Activated naive CD4-positive, alpha-beta T cell treated with anti-CD3 and anti-CD28 coated beads, Interleukin-2, amount 10 ng/mL, durations not matched to agents 7 days and 5 days (primary cell): ENCODE measurements at places on chromosomes 16 and 17.
A peak's percentile ranks its signal among the peaks of the same experiment; 100 is the strongest.

GRCh38 chr16:31008551-31008950 lies 1.9 kb downstream of the STX1B start:
- DNase-seq = no peak

DNA sequence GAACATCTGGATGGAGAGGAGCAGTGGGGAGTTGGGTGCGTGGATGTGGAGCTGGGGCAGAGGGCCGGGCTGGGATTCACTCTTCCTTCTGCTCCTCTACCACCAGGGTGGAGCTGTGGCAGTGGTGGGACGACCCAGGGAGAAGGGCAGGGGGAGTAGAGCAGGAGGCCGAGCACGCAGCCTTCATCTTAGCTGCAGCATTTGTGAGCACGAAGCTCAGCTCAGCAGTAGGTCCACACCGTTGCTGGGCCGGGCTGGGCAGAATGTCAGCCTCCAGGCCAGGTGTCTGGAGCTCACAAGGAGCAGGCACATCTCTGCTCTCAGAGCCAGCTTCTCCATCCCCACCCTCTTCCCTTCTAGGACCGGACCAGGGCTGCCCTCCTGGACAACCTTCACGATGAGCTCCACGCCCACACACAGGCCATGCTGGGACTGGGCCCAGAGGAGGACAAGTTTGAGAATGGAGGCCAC lies 55.7 kb downstream of the OR1D5 start:
- DNase-seq = no peak

DNA sequence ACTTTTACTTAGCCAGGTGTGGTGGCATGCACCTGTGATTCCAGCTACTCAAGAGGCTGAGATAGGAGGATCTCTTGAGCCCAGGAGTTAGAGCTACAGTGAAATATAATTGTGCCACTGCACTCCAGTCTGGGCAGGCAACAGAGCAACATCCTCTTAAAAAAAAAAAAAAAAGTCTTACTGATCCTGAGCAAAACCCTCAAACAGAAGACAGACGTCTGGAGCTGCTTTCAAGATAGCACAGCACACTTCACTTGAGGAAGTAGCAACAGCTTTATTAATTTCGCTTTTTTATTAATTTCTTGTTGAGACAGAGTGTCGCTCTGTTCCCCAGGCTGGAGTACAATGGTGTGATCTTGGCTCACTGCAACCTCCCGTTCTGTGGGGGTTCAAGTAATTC lies 10.2 kb upstream of the GGA2 start:
- DNase-seq = no peak

DNA sequence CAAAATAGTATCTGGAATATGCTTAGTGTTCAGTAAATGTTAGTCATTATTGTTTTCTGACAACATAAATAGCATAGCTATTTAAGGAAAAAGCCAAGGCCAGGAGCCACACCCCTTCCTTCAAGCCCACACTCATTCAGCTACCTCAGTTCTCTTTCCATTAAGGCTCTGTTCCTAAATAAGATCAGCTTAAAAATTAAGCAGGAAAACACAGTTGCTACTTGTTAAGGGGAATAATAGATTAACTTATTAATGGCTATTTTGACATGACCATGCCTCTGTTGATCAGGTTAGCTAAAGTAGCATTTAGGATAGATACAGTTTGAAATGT lies 158.1 kb downstream of the CHD9 start:
- no peak for DNase-seq

DNA sequence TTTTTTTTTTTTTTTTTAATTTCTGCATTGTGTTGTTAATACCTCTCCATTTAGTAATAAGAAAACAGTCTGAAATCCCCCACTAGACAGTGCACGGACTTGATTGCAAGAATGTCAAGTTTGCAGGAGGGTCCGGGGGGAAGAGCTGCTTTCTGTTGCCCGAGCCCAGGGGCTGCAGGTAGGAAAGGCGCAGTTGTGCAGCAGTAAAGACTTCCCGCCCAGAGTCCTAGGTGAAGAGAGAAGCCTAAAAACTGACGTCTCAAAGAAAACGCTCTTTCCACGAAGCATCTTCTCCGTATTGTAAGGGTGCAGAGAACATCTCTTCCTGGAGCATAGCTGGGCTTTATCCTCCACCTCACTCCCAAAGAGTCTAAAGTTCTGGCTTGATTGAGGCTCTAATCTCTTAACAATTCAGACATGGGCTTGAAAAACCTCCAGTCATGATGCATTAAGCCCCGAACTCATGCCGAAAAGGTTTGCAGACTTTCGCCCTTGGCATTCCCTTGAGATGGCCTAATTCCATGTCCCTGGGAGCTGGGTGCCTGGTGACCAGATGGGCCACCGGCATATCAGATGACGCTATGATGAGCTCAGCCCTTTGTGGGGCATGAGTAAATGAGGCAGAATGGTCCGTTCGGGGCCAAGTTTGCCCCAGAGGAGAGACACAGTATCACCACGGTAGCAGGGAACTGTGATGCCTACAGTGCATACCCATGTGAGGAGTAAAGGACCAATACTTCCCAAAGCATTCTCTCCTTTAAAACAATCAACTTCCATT lies 436.2 kb upstream of the ZFHX3 start:
- no peak for DNase-seq

DNA sequence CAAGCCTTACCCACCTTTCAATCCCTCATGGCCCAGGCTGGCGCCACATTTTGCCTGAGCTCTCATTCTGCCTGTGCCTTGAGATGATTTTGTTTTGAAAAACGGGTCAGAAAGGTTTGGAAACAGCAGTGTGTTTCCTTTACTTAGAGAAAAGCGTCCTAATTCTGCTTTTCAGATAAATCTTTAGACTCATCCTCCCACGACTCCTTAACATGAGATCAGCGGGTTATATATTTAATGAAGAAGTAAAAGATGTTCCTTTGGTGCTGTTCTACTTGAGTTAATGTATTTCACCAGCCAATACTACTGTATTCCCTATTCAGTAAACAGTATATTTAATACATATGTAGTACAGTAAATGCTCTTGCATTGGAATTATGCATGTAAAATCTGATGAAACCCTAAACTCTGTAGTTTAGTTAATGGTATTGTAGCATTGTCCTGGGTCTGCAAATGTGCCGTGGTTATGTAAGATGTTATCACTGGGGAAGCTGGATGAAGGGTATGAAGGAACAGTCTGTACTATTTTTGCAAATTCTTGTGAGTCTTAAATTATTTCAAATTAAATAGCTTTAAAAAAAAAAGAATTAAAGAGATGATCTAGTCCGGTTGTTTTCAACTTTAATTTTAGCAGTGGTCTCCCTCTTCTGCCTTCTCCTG lies 199.4 kb upstream of the CACNG5 start:
- DNase-seq = no peak

DNA sequence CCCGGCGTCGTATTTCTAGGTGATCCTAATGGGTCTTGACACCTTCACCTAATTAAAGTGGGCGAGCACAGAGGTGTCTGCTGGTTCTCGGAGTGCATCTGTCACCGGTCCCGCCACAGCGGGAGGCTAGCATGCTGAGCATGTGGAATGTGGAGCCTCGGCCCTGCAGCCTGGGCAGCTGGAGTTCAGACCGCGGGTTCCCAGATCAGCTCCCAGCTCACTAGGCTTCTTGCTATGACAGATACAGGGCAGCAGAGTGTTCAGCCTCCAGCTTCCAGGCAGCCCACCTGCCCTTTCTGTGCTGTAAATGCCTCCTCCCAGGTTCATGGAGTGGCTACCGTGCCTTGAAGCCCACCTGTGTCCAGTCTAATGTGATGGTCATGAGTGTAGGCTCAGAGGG lies 166.7 kb downstream of the CPPED1 start:
- no peak for DNase-seq

DNA sequence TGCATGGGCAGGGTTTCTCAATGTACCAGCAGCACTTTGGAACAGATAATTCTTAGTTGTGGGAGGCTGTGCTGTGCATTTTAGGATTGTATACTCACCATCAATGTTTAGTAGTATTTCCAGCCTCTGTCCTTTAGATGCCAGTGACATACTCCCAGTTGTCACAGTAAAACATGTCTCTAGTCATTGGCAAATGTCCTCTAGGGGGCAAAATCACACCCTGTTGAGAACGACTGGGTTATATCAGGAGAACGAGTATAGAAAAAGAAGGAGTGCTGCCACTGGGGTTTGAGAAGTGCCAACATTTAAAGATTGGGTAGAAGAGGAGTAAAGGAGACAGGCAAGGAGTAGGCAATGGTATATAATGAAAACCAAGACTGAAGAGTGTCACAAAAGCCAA lies 37.9 kb upstream of the SMIM36 start:
- no peak for DNase-seq

DNA sequence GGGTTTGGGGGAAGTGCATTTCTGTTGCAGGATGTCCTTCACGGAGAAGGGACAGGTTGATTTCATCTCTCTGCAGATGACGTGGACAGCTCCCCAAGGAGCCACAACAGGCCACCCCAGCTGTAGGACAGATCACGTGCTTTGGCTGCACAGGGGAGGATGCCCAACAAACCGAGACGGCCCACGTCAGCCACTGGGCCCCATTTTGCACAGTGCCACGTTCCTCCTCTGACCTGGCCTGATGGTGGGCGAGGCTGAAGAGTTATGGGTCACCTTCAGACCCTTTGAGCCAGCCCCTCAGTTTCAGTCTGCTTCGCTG lies 9.0 kb upstream of the RHBDL3 start:
- DNase-seq = no peak

DNA sequence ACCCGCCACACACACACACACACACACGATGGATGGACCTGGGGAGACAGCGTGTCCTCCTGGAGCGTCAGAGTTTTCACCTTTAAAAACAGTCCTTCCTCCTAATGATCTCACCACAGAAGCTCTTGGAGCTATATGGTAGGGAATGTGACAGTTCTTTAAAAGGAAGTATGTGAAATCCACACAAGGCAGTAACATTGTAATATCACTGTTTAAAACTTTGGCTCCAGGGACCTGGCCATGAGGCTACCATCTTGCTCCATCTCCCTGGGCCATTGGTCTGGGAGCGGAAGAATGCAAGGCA lies 302.4 kb downstream of the SOX9 start:
- DNase-seq = no peak

- no peak for DNase-seq
Measured at GRCh38 chr17:72125226-72125651, 4.4 kb downstream of the SOX9 start.

DNA sequence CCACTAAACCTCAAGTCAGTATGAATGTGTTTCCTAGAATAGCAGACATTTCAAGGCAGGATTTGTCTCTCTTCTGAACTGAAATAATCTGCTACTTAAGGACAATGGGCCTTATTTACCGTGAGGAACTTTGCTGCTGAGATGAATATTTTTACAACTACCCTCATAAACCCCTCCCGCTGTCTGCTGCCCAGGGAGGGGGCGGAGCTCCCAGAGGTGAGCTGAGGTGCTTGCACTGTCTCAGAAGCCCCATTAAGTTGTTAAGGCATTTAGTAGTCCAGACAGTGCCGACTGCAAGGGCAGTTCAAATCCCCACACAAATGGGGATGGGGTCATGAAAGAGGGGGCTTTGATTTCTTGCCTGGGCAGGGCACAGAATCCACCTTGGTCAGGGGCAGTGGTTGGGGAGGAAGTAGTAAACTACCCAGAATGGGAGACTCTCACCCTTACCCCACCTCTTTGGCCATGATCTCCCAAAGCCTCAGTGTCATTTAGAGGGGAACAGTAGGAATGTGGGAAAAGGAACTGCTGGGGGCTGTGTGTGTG lies 19.2 kb downstream of the HNF1B start:
- DNase-seq = no peak

DNA sequence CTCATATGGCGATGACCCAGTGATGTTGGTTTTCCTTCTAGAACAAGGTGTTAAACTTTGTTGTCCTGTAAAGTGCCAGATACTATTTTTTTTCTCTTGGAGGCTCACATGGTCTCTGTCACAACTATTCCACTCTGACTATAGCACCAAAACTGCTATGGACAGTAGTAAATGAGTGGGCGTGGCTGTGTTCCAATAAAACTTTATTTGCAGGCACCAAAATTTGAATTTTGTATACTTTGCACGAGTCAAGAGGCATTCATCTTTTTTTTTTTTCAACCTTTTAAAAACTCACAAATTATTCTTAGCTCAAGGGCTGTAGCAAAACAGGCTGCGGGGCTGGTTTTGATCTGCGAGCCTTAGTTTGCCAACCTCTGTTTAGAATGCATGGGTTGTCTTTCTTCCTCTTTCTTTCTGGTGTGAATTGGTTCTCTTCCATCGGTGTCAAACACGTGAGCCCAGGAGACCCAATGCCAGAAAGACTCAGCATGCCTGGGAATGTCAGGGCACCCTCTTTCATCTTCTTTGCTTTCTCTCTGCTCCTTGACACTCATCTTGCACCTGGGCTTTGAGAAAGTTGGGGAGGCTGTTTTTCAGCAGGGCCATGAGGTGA lies 2.1 kb downstream of the SYT17 start:
- no peak for DNase-seq

DNA sequence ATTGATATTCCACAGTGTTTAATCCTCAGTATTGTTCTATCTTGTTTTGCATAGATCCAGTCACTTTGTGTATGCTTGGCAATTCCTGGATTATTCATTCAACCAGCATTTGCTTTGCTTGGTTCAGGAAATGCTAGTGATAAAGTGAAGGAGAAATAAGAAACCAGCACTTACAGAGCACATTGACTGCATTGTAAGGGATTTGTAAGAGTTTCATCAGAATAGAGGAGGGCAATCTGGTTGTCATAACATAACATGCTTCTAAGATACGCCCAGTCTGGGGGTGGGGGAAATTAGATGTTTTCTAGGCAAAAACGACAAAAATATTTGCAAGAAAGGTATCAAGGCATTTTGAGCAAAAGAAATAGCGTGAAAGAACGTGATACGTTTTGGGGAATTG lies 40.4 kb downstream of the TNRC6A start:
- DNase-seq = no peak

- DNase-seq = peak; percentile 69
Measured at GRCh38 chr16:69166221-69166833, 20.6 kb upstream of the SNTB2 start.
